Activated CD4-positive, alpha-beta T cell treated with anti-CD3 and anti-CD28 coated beads, Interleukin-10, Interleukin-2, amounts not matched to agents 100 ng/mL and 50 ng/mL, durations not matched to agents 16 hours and 8 hours (primary cell): ENCODE measurements at places on chromosomes 2 and 18.
A peak's percentile ranks its signal among the peaks of the same experiment; 100 is the strongest.

- no peak for DNase-seq
Measured at GRCh38 chr2:221981912-221982470, 316.8 kb downstream of the PAX3 start.

GRCh38 chr18:60197671-60198462 lies 174.7 kb downstream of the MC4R start:
- DNase-seq: no peak

- DNase-seq: no peak
Measured at GRCh38 chr2:234324116-234324515, 172.8 kb downstream of the ARL4C start.

DNA sequence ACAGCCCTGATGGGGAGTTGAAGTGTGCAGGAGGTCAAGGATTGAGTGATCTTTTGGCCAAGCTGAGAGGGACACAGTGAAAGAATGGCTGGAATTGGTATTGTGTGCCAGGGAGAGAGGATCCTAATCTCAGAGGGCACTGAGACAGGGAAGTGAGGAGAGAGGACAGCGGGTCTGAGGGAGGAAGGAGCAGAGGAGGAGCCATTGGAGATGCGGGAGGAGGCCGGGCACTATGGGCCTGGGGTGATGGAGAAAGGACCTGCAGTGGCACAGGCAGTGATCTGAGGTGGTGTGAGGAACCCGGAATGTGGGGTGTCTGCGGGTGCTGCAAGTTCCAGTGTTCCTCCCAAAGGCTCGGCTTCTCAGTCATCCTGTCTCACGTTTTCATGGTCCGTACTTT lies 26.8 kb downstream of the RNF144A start:
- DNase-seq: no peak

- no peak for DNase-seq
Measured at GRCh38 chr2:105442056-105442455, 43.2 kb upstream of the FHL2 start.

- no peak for DNase-seq
Measured at GRCh38 chr2:165369131-165369897, 100.2 kb upstream of the CSRNP3 start.

DNA sequence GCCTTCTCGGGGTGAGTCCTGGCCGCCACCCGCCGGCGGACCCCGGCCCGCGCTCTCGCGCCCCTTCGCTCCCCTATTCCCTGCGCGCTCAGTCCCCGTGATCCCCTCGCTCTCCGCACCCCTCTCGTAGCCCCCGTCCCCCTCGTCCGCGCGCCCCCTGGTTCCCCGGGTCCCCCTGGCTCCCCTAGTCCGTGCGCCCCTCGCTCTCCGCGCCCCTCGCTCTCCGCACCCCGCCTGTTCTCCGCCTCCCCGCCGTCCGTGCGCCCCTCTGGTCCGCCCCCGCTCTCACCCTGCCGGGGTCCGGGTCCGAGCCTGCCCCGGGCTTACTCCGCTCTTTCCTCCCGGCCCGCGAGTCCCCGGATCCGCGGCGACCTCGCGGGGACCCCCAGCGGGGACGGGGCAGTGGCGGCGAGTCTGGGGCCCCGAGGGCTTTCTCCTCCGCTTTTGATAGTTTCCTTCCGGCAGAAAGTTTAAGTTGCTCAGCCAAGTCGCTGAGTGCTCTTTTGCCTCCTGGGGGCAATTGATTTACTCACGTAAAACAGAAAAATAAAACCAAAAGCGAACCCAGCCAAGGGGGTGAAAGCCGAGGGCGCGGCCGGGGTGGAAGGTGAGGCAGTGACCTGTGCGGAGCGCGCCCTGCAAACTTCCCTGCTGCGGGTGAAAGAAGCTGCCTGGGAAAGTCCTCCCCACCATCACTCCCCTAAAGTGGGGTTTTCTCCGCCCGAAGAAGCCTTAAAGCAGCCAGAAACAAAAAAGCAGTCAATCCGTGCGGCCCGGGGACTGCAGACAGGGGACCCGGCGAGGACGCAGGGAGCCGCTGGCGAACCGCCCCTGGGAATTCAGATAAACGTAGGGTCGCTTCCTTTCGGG lies 568 bp downstream of the RAB31 start:
- peak; percentile 31 for DNase-seq

DNA sequence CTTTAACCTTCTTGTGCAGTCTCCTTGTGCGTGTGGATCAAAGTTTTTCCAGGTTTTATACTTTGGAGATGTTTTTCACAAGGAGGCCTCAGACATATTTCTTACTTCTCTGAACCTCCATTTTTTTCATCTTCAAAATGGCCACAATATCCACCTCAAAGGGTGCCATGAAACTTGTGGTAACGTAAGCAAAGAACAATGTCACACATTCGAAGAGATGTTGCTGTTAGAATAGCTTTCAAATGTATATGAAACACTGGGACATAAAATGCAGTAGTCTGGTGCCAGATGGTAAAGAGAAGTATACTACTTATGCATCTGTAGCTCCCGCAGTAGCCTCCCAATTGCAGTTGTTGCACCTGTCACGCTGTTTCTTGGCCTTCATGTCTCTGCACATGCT lies 2.6 kb upstream of the KRCC1 start:
- DNase-seq: no peak

DNA sequence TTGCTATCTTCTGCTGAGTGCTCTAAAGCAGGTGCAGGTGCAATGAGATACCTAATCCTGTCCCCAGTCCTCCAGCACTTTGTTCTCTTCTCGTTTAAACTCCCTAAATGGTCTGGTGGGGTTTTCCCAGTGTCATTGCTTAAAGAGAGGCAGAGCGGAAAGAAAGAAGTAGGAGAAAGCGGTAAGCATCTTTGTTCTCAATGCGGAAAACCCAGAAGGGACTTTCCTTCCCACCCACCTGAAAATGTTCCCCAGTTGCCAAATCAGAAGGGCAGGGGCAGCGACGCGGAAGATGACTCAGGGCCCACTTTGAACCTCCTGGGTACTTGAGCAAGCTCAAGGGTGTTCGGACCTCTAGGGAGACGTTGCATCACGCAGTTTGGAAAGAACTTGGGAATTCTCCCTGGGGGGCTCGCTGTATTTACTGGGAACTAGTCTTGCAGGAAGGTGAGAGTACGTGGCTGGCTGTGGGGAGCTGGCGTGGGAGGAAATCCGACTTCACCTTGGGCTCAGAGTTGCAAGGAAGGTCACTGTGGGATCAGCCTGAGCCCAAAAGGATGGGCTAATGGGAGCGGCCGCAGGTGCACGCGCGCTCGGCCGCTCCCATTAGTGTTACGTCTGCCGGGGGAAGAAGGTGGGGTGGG lies 589 bp upstream of the SGPP2 start:
- peak; percentile 63 for DNase-seq
